ENCODE measurements at places on chromosomes 2 and 18.

- DNase-seq, result no peak
Measured at GRCh38 chr2:6290217-6291015, 575.3 kb downstream of the CMPK2 start.

DNA sequence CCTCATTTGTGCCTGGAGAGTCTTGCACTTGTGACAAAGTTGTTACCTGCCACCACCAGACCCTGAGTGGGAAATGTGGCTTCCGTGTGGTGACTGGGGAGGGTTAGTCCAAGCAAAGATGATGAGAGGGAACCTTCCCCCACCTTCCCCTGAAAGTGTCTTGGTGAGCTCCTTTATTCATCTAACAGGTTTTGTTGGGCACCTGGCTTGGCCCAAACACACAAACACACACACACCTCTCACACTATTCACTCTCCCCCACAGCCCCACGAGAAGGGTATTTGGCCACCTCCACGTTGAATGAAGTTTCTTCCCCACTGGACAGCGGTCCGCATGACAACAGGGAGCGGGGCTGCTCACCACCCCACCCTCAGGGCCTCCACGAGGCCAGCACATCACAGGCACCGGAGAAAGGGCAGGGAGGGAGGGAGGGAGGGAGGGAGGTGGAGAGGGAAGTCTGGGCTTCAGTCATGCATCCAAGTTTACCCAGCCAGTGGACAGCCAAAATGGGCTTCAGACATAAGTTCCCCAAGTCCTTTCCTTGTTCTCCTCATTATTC lies 1.4 kb downstream of the CIB4 start:
- no peak for DNase-seq

GRCh38 chr18:36889321-36889720 lies 60.4 kb downstream of the KIAA1328 start:
- DNase-seq, result no peak

GRCh38 chr2:10321622-10322021 lies 18.9 kb downstream of the HPCAL1 start:
- DNase-seq, result no peak

DNA sequence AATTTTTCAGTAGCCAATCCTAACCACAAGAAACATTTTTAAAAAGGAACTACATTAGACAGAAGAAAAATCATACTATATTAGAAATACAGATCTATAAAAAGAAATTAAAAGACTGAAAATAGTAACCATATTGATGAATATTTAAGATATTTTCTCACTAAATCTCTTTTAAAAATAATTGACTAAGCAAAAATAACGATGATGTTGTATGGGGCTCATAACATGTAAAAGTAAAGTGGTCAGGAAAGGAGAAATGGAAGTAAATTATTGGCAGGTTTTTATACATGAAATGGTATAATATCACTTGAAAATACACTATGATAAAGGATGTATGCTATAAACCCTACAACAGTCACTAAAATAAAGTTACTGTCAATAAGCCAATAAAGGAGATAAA lies 5.4 kb downstream of the WDPCP start:
- no peak for DNase-seq

- no peak for DNase-seq
Measured at GRCh38 chr2:17849275-17849674, 29.2 kb upstream of the KCNS3 start.

DNA sequence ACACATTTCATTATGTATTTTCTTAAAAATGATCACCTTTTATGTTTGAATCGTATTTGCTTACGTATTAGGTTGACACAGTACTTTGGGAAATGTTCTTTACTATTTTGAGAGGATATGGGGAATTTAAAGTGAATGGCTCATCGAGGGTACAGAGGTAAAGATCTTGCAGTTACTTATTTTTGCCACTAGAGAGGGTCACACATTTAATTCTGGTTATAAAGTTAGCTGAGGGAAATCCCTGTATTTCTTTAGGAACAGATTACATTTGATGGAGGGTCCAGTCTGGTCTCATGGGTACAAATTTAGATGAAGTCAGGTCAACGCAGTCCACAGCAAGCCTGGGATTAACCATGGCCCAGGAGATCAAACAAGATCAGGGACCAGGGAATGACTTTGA lies 24.5 kb downstream of the DYNC2LI1 start:
- no peak for DNase-seq

- no peak for DNase-seq
Measured at GRCh38 chr2:37417321-37417720, 72.9 kb downstream of the QPCT start.

DNA sequence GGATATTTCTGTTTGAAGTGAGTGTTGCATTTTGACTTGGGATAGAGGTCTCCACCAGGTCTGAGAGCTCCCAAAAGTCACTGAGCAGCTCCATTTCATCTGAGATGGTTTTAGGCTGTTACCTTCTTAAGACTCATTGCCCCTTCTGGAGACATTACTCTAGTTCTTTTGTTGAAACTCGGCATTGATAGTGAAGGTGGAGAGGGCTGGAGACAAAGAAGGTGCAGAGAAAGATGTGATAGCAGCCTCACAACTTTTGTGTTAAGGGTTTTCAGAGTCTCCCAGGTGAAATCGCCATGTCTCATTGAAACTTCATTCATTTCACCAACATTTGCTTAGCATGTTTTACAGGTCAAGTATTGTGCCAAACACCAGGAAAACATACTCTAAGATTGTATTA lies 219.6 kb downstream of the INSIG2 start:
- no peak for DNase-seq

DNA sequence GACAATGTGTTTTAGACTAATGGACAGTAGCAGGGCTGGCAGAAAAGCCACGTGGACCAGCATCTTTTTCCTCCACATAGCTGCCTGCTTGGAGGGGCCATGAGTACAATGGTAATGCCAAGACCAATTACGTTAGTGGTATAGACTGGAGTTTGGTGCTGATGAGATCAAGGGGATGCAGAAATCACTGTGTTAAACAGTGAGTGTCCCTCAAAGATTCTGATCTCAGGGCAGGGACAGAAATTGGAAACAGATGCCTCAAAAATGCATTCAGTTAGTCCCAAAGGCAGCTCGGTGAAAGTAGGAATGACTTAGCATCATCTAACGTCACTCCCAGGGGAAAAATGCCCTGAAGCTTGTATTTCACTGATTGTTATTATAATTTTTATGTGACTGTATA lies 72.4 kb downstream of the SLC16A14 start:
- DNase-seq, result no peak

DNA sequence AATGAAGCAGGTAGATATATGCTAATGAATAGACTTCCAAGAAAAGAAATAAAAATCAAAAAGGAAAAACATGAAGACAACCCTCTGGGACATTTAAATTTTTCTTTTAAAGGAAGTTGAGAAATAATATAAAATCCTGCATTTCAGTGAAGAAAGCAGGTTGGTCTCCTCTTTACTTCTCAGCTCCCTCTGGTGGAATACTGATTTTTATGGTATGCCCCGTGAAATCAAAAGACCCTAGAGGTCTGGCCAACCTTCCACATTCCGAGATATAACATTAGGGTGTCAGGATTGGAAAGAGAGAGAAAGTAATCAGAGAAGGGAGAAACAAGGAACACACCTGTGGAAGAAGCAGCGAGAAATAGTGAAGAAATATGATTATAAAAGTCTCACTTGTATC lies 72.7 kb downstream of the DNER start:
- no peak for DNase-seq

DNA sequence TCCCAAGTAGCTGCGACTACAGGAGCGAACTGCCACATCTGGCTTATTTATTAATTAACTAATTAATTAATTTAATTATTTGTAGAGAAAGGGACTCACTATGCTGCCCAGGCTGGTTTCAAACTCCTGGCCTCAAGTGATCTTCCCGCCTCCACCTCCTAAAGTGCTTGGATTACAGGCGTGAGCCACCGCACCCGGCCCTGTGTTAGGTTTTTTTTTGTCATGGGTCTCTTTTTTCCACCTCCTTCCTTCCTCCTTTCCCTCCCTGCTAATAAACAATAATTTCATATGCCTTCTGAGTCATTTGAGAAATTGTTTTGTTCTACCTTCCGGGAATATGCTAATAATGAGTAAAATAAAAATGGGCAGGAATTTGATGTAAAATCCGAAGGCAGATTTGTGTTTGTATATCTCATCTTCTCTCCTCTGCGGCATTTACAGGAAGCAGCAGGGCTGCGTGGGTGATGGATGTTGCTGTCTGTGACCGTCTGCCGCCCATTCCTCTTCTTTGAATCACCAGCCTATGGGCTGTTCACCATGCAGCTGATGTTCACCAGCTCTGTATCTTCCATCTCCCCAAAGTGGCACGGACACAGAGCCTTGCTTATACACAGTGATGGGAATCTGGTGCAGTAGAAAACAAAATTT lies 89.9 kb downstream of the ACSL3 start:
- DNase-seq, result no peak

GRCh38 chr2:167900435-167901114 lies 346.8 kb downstream of the STK39 start:
- no peak for DNase-seq

- DNase-seq, result no peak
Measured at GRCh38 chr2:16081316-16082200, 141.2 kb downstream of the MYCN start.

- no peak for DNase-seq
Measured at GRCh38 chr2:10140841-10141610, 18.5 kb downstream of the RRM2 start.

- DNase-seq, result no peak
Measured at GRCh38 chr18:8249811-8250210, 359.4 kb upstream of the RAB12 start.

DNA sequence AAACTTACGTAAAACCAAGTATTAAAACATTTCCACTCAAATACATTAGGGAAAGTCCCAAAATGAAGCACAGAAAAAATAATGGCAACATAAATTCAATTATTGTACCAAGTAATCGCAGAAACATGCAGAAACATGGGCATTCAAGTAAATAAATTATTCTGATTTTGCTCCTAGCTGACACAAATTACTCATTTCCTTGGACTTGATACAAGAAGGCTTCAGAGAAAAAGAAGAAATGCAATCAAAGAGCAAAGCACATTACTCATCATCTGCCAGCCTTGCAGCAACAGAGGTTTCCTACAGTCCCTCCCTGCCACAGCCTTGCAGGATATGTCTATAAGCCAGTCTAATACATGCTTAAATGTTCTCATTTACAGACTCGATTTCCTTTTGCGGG lies 439.8 kb upstream of the LYPD1 start:
- no peak for DNase-seq

DNA sequence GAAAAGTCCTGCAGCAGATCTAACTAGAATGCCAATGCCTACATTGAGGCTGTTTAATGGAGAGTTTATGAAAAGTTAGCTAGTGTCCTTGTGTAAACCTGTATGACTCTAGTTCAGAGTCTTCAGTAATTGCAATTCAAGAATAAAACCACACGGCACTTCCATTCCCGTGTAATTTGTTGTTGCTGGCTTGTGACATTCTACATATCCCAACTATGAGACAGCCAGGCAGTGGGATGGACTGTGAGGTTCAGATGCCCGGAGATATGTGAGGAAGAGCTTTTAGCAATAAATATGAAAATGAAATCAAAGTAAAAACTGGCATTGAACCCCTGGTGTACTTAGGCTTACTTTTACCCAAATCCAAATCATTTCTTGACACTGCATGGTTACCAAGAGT lies 263.4 kb downstream of the NEDD4L start:
- DNase-seq, result no peak

DNA sequence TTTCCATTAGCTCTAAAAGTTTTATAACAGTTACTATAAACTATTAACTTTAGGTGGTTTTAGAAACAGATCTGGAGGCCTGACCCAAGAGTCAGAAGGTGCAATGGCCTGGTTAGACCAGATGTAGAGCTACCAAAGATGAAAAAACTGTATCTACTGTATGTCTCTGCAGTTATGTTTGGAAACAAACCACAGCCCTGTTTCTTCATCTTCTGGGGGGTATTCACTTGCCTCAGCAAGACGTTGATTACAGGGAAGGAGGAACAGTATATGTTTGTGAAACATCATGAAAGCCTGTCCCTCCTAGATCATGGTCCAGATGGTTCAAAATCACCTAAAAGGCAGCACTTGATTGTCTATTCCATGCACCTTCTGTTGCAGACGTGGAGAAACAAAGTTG lies 220.2 kb downstream of the SUCLG1 start:
- DNase-seq, result no peak

DNA sequence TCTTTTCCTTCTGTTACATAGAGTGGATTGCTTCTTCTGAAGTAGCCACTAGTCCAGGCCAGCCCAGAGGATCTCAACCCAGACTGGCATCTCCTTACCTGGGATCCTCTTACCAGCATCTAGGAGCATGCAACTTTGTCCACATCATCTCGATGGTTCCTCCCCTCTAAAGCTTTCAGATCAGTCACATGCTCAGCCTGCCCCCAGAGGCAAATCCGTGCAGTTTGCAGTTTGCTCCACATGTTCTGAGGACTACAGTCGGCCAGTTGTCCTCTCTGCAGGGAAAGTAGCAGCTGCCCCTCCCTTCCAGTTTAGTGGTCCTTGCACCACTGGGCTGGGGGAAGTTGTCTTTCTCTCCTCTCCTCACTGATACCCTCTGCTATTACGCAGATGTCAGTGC lies 259.8 kb upstream of the APCDD1 start:
- no peak for DNase-seq

DNA sequence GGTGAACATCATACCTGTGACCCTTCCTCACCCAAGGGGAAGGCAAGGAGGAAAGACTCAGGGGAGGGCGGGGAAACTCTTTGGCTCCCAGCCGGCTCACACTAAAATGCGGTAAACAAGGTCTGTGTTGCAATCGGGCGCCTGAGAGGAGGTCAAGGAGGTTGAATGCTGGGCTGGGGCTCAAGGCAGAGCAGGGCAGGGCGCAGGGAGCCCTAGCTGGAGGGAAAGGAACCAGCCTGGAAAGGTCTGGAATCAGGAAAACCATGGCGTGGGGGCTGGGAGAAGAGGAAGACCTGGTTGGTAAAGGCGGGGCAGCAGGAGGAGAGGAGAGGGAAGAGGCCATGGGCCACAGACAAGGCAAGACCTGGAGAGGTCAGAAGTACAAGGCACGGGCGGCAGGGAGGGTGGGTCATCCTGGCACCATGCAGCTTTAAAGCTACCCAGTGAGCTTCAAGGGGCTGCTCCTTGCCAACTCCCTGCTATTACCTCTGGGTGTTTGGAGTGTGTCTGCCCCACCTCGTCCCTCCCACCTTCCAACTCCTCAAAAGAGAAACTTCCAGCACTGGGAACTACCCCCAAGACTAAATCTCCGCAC lies 4.8 kb upstream of the TMEM37 start:
- no peak for DNase-seq

DNA sequence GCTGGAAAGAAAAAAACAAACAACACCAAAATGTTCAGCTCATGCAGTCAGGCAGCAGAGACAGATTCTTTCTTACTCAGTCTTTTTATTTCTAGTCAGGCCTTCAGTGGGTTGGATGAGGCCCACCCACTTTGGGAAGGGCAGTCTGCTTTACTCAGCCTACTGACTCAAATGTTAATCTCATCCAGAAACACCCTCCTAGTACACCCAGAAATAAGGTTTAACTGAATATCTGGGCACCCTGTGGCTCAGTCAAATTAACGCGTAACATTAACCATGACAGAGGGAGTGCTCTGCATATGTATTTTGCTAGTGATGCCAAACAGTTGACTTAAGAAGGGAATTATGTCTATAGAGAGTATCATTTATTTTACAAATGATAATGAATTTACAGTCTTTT lies 401.6 kb downstream of the PARD3B start:
- no peak for DNase-seq

GRCh38 chr2:238242731-238243495 lies 3.1 kb upstream of the HES6 start:
- DNase-seq, result no peak

GRCh38 chr2:42446503-42447271 lies 47.1 kb downstream of the KCNG3 start:
- DNase-seq, result no peak

GRCh38 chr18:26771524-26771923 lies 94.0 kb downstream of the AQP4 start:
- DNase-seq, result no peak
